Cortex of kidney (tissue), 1 donor: ENCODE measurements at places on chromosomes 7 and 10.

DNA sequence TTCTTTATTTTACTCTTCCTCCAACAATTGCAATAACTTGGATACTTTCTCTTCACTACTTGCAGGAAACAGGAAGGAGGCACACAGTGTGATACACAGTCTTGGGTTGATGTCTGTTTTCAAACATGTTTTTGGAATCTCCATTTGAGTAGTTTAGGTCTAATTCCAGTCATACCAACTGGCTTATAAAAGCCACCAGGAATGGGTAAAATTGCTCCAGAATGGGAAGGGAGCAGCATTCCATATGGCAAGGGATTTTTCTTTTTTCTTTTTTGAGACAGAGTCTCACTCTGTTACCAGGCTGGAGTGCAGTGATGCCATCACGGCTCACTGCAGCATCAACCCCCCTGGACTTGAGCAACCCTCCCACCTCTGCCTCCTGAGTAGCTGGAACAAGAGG, 545.1 kb upstream of the GALNT17 start:
- DNase-seq: no peak

DNA sequence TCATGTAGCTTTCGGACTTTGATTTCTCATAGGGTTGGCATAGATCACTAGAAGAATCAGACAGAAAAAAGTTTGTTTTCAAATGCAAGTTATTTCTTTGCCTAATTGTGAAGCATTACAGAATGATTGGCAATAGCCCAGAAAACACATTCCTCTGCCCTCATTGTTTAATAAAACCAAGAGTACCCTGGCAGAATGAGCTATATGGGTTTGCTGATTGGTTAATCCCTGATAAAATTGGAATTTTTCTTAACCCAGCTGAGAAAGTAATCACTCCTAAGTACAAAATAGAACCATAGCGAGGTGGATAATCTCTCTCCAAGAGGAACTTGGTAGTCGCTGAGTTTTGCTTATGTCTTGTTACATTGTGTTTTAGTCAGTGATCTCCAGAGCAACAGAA, 30.9 kb upstream of the CREB5 start:
- no peak for DNase-seq

- DNase-seq: no peak
Measured at GRCh38 chr7:132581431-132581830, 5.2 kb upstream of the PLXNA4 start.

GRCh38 chr7:93048136-93048930, 69.4 kb downstream of the SAMD9 start:
- no peak for DNase-seq

DNA sequence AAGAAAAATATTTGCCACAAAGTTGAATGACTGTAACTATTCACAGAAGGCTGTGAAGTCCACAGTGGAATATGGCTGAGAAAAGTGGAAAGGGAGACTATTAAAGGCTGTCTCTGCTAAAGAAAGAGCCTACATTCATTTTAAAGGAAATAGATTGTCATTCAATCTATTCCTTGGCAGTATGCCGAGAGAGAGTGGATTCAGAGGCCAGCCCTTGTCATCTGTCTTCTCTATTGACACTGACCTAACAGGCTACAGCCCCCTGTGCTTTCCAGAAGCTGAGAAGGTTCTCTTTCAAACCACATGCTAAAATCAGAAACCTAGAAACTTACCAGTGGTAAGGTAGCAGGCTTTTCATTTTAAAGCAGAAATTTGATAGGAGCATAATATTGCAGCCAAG, 12.1 kb downstream of the ODAD2 start:
- DNase-seq: no peak

GRCh38 chr10:66627156-66627555, 298.7 kb upstream of the LRRTM3 start:
- DNase-seq: no peak

- DNase-seq: no peak
Measured at GRCh38 chr7:94350734-94351133, 44.0 kb upstream of the COL1A2 start.

- DNase-seq: no peak
Measured at GRCh38 chr10:34547291-34547690, 267.8 kb downstream of the PARD3 start.

DNA sequence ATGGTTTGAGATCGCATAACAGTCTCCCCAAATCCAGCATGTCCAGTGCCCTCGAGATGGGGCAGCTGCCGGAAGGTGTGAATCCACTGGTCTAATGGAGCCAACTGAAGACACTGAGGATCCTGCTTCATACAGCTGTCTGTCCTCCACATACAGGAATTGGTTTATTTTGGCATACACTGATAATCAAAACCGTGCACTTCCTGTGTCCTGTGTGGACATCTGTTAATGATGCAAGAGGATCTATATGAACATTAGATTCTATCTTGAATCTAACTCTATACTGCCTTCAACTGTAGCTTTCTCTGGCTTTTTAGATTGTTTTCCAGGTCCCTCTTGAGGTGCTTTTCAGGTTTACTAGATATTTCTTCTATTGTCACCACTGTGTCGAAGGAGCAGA, 3.0 kb upstream of the JAZF1 start:
- DNase-seq: no peak

DNA sequence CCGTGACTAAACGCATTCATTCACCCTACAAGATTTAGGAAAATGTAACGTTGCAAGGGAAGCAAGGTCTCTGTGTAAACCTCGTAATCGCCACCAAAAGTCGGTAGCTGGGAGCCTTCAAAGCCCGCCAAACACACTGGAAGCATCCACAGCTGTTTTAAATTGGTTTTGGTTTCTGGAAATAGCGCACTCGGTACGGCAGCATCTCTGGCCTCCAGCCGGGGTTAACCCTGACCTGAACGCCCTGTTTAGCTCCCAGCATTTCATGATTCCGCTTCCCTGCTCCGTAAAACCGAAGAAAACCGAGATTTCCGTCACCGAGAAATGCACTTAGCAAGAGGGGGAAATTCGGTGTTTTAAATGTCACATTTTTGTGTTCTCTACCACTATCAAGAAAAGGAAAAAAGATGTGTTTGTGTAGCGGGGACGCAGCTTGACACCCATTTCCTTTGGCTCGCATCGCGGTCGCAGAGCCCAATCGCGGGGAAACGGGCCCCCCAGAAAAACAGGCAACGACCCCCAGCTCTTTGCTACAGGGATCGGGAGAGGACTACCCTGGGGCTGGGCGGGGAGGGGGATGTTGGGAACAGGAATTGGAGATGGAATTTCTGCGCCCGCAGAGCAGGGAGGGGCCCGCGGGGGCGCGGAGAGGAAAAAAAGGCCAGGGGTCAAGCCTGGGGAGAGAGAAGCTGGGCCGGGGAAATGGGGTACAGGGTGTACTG, 646 bp downstream of the SGCE start:
- no peak for DNase-seq

DNA sequence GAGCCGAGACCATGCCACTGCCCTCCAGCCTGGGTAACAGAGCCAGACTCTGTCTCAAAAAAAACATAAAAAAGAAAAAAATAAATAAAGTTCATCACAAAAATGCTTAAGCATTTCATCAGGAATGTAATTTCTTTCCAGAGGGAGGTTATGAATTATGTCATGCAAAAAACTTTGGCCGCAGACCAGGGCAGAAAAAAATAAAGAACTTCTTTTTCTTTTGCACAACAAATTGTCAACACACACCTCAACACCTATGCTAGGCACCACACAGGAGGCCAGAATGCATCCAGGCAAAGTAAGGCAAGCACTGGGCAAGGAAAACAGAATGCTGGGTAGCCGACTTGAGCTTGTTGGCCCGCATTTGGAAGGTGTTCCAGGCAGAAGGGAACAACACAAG, 3.9 kb downstream of the C10orf62 start:
- DNase-seq: no peak

- DNase-seq: no peak
Measured at GRCh38 chr10:126147866-126148587, 240.2 kb downstream of the ADAM12 start.

DNA sequence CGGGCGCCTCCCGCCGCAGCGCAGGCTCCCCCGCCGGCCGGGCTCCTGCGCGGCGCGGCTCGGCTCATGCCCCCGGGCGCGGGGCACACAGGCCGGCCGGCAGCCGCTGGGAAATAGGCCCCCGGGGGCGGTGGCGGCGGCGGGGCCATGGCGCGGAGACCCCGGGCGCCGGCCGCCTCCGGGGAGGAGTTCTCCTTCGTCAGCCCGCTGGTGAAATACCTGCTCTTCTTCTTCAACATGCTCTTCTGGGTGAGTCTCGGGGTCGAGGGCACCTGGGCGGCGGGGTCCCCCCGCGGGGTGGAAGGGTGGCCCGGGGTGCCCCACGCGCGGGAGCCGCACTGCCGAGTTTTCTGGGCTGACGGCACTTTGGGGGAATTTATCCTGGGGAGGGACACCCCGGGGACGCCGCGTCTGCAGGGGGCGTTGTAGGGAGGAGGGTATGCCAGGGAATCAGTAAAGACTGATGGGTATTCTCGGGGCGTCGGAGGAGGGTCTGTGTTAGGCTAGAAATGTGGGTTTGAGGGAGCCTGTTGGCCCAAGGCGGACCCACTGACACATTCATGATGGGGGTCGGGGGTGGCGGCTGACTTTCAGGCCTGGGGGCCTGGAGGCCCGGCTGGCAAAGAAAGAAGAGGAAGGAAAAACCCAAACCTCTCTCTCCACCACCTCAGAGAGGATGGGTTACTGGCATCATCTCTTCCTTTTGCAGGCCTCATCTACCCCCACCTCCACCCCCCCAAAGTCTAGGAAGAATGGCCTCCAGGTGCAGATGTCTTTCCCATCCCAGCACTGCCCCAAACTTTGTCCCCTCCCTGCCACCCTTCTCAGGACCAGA, 544 bp downstream of the TSPAN33 start:
- DNase-seq: no peak

DNA sequence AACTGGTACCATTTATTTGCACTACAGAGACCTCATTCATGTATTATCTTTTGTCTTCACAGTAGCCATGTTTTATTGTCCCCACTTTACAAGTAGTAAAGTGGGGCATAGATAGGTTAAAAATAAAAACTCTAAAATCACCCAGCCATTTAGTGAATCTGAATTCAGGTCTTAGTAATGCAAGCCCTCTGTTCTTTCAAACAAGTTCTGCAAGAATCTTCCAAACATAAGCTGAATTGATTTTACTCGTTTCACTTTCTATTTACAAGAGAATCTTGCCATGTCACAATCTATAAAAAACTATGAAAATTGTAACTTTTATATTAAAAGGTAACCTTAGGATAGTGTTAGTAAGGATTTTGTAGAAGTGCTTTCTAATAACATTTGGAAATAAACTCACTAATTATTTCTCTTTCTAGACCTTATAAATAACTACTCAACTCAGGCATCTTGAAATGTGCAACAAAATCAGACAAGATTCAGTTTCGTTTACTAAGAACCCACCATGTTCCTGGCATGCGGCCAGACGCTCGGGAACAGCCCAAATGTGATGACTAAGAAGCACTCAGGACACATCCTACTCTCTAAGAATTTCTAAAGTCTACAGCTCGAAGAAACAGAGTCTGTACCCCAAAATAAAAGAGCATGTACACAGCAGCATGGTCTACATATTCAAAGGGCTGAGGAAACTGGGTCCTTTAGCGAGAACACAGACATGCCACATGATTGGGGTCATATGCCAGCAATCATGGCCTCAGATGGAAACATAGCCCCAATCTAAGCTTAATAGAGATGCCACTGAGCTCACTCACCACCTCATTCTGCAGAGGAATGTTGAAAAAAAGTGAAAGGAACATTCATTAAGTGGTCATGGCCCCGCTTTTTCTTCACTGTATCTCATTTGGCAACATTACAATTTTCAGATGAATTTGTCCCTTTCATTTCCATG, 167.6 kb downstream of the AMPH start:
- DNase-seq: no peak

GRCh38 chr10:789831-790701, 100.6 kb upstream of the DIP2C start:
- DNase-seq: no peak

DNA sequence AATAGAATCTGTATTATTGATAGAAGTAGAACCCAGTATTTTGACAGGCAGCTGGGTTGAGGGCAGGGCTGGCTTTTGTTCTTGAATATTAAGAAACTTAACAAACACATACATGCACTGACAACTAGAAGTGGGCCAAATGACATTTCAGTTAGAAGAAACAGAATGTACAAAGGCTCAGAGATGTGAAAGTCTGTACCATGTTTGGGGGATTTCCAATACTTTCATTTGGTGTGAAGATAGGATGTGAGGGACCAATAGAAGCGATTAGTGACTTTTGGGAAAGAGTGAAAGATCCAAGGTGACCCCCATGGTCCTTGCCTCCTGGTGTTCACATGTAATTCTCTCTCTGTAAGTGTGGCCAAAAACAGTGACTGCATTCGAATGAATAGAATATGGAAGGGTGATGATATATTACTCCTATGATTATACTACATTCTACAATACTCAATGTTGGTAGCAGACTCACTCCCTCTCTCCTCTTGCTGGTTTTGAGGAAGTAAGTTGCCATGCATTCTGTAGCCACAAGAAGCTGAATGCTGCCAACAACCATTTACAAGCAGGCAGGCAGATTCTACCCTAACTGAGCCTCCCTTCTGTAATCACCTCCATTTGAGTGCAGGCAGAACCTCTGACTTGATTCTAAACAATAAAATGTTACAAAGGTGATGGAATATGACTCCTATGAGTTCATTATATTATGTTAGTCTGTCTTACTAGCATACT, 151.4 kb downstream of the TMEM168 start:
- no peak for DNase-seq

- DNase-seq: no peak
Measured at GRCh38 chr7:30764030-30764975, 6.9 kb upstream of the MINDY4 start.

DNA sequence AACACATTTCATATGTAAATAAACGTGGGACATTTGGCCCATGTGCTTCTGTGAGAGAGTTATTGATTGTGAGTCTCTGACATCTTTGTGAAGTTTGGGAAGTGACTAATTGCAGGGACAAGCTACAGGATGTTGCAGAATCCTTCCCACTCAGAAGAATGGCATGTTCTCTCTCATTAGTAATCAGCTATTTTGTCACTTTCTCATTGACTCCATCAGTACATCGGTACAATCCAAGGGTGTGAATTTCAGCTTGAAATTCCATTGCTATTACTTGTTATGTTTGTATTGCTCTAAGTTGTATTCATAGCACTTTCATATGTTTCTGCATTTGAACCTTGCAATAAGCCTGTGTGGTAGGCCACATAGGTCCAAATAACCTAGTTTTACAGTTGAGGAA, 100.0 kb upstream of the KCNMA1 start:
- DNase-seq: no peak

- DNase-seq: no peak
Measured at GRCh38 chr10:117135026-117135372, 3.1 kb downstream of the VAX1 start.
